ENCODE measurements at places on chromosomes 3 and 15.

- DNase-seq = no peak
These were observed 2.9 kb upstream of the NDN start for GRCh38 chr15:23690015-23690414.

- DNase-seq = no peak
These were observed 21.1 kb downstream of the GTF2E1 start for GRCh38 chr3:120763601-120764000.

DNA sequence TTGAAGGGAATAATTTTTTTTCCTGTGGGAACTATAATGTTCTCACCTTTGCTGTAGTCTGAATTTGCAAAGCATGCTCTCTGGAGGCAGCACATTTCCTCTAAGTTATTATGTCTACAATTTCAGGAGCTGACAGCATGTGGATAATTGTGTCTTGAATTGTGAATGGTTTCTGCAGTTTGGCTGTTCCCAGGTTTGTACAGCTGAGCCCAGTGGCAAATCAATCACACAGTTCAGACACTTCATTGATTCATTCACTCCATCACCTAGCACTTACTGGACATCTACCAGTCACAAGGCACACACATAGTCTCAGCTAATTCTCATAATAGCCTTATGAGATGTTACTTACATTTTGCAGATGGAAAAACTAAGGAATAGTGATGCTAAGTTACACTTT is 219.0 kb upstream of the ROPN1 start:
- no peak for DNase-seq

- DNase-seq = no peak
These were observed 436.6 kb downstream of the SOX2 start for GRCh38 chr3:182148360-182148759.

DNA sequence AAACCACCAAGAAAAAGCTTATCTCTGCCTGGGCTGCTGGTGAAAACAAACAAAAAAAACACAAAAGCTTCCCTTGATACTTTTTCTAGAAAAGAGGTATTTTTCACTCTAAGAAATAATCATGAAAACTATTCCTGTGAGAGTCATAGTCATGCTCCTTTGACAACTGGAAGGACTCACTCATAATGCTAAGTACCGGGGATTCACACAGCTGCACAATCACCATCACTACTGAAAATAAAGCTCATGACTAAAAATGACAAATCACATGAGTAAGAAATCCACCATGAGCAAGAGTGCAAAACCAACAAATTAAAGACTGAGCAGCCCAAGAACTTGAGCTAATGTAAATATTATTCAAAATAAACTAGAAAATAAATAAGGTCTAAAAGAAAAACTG is 10.6 kb upstream of the POU1F1 start:
- no peak for DNase-seq

- no peak for DNase-seq
These were observed 210.2 kb downstream of the NR1D2 start for GRCh38 chr3:24155276-24155675.

DNA sequence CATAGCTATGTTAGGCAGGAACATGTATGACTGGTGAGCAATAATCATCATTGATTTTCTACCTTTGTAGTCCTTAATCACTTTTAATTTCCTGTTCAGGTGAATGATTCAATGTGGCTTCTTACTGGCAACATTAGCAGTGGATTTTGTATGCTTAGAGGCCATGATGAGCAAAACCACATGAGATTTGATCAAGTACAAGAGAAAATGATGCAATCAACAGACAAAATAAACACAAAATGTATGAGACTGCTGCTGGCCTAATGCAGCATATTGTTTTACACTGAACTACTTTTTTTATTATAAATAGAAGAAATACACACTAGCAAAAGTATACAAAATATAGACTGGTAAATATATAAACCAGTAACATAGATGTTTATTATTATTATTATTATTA is 47.5 kb upstream of the SI start:
- DNase-seq = no peak

DNA sequence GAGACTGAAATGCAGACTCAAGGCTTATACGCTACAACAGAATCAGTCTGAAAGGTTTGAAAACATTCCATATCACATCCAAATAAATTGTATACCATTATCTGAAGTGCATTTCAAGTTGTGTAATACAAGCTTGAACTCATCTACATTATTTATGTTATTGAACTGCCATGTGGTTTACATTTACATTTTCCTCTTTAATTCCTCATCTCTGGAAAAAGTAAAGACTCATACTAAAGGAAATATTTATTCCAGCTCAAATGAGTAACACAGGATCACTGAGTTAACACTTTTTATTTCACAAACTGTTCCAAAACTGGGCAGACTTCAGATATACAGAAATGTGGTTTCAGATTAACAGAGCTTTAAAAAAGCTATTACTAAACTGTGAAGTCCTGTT is 282.5 kb downstream of the ULK4 start:
- no peak for DNase-seq

- no peak for DNase-seq
These were observed 60.9 kb downstream of the PRICKLE2 start for GRCh38 chr3:64164349-64164748.

- no peak for DNase-seq
These were observed 27.7 kb downstream of the POLQ start for GRCh38 chr3:121517953-121518655.

DNA sequence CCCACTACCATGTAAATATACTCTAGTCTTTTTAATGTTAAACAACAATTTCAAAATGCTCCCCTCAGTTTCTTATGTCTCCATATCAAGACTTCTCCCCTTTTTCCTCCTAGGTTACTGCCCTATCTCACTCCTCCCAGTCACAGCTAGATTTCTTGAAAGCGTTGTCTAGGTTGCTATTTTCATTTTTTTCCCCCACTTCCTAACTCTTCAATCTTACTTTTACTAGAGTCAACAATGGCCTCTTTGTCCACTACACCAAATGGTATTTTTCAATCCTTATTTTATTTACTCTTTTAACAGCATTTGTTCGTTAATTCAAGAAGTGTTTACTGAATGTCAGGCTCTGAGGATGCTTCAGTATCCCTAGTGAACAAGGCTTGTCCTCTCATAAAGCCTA is 84.4 kb downstream of the VPS8 start:
- DNase-seq = no peak

Data from posterior cingulate gyrus (tissue), 11 donors.